ENCODE measurements at places on chromosomes 2 and 18.

DNA sequence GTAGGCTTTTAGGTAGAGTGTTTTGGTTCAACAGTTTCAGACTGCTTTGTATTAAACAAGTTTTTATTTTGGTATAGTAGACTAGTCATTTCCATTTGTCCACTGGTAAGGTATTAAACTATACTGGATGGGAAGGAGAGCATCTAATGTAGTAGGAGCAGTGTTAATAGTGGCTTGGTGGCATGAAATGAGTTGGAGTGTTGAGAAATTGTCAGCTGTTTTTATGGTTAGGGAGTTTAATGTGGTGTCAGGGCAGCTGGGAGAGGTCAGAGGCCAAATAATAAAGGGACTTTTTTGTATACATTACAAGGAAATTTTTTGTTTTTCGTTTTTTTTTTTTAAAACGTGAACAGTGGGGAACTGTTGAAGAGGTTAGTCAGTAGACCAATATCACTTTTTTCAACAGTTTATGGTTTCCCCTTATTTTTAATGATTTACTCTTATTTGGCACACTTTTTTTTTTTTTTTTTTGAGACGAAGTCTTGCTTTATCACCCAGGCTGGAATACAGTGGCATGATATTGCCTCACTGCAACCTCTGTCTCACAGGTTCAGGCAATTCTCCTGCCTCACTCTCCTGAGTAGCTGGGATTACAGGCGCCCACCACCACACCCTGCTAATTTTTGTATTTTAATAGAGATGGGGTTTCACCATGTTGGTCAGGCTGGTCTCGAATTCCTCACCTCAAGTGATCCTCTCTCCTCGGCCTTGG is 21.2 kb downstream of the ACTR3 start:
- H3K4me3 ChIP-seq = no peak overlapping the region
- H3K4me1 ChIP-seq = peaks cover 12% of the 10 kb centered on the region
- no peak overlapping the region for H3K27ac ChIP-seq
- no peak for DNase-seq

DNA sequence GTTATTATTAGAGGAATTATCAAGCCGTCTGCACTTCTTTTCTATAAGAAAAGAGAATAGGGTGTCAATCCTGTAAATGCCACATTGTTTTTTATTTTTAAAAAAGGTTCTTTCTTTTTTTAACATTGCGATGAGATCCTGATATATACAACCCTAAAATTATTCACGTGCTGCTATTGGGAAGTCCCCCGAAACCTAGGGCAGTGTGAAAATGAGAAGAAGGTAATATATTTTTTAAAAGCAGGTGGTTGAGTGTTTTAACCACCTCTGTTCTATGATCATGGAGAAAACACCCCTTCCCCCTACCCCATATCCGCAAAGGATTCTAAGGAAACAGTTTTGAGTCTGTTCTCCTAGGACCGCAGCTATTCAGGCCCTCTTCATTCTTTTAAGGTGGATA is 94.5 kb upstream of the KLHL14 start:
- H3K36me3 ChIP-seq = no peaks in the 10 kb centered on the region
- H3K27ac ChIP-seq = no peak overlapping the region

- no peaks in the 10 kb centered on the region for H3K4me1 ChIP-seq
- H3K27ac ChIP-seq = no peak overlapping the region
- no peak for DNase-seq
- no peak overlapping the region for H3K4me3 ChIP-seq
- no peaks in the 10 kb centered on the region for H3K27me3 ChIP-seq
- H3K36me3 ChIP-seq = no peaks in the 10 kb centered on the region
These were observed 5.2 kb upstream of the NOSTRIN start for GRCh38 chr2:168797286-168797655.

DNA sequence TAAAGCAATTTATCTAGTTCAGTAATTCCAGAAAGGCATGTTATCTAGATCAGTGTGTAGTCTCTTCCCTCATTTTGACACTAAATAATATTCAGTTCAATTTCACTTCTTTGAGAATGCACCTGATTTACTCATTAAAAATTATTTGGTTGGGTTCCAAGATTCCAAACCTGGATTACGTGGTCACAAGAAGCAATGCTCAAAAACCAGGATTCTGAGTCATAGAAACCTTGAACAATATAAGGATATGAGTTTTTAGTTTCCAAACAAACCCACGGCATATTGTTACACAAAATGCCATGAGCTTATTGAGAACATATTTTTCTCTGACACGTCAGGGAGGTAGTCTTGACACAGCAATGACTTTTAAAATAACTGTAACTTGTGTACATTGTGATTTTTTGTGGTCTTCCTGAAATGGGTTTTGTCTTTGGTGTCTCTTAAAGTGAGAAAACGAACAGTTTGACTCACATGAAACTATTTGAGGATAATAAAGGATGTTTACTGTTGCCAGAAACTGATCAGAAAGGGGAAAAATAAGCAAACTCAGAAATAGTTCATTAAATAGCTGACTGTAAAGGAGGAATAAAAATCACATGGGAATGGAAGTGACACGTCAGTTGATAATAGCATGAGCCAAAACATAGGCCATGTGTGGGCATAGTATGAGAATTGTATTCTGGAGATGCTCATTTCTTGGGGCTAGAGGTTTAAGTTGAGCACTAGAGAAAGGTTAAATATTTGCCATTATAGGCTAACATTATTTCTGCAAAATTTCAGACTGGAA is 617.7 kb upstream of the CDH2 start:
- no peaks in the 10 kb centered on the region for H3K36me3 ChIP-seq
- H3K27ac ChIP-seq = no peak overlapping the region
- H3K27me3 ChIP-seq = no peaks in the 10 kb centered on the region
- H3K4me3 ChIP-seq = no peak overlapping the region
- H3K4me1 ChIP-seq = no peaks in the 10 kb centered on the region
- no peak for DNase-seq

GRCh38 chr2:237269138-237269875 is 144.7 kb downstream of the COL6A3 start:
- no peak overlapping the region for H3K27ac ChIP-seq
- H3K27me3 ChIP-seq = peaks cover 7% of the 10 kb centered on the region
- DNase-seq = no peak

GRCh38 chr2:239949075-239949474 is 76.1 kb downstream of the NDUFA10 start:
- no peak overlapping the region for H3K27ac ChIP-seq
- no peaks in the 10 kb centered on the region for H3K36me3 ChIP-seq
- H3K4me3 ChIP-seq = no peak overlapping the region
- no peaks in the 10 kb centered on the region for H3K27me3 ChIP-seq
- DNase-seq = peak; percentile 50
- peaks cover 18% of the 10 kb centered on the region for H3K4me1 ChIP-seq

DNA sequence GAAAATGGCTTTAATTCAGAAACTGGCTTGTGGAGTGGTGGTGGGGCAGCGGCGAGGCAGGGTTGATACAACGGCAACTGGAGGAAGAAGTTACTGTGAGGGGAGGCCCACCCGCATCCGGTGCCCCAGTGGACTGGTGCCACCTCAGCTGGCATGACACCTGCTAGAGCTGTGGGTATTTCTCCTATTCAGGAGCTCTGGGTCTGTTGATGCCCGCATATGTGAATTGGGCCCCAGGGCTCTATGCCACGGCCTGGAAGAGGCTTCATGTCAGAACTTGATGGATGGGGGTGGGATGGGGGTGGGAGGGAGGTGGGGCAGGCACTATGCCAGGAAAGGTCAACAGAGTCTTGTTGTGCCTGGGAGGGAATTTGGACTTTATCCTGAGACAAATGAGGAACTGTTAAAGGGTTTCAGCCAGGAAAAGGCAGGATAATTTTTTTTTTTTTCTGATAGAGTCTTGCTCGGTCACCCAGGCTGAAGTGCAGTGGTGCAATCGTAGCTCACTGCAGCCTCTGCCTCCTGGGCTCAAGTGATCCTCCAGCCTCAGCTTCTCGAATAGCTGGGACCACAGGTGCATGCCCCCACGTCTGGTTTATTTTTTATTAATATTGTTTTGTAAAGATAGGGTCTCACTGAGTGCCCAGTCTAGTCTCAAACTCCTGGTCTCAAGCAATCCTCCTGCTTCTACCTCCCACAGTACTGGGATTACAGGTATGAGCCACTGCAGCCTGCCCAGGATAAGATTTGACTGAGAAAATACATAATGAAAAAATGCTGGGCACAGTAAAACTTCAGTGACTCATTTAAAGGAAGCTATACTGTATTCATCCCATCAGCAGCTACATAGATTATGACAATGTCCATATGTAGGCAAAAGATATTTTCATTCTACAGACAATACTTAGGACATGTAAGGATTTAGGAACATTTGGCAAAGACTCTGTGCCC is 52.6 kb downstream of the SH2D6 start:
- H3K4me3 ChIP-seq = no peak overlapping the region
- peaks cover 42% of the 10 kb centered on the region for H3K4me1 ChIP-seq
- no peak for DNase-seq

DNA sequence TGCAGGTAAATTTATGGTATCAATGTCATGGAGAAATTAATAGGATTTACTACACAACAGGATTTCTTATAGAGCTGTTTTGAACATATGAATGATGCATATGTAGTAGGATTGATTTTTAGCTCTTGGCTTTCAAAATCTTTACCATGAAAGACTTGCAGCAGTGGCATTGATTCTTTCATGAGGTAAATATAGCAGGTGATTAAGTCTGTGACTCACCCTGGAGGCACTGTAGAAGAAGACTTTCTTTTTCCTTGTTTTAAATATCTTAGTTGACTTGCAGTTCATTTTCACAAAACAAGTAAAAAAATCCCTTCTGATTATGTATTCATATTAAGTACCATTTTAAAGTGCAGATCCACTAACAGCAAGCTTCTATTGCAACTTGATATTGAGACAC is 463.0 kb downstream of the FBXO15 start:
- no peak overlapping the region for H3K4me3 ChIP-seq
- no peaks in the 10 kb centered on the region for H3K36me3 ChIP-seq
- H3K27ac ChIP-seq = no peak overlapping the region
- H3K27me3 ChIP-seq = no peaks in the 10 kb centered on the region
- no peaks in the 10 kb centered on the region for H3K4me1 ChIP-seq

DNA sequence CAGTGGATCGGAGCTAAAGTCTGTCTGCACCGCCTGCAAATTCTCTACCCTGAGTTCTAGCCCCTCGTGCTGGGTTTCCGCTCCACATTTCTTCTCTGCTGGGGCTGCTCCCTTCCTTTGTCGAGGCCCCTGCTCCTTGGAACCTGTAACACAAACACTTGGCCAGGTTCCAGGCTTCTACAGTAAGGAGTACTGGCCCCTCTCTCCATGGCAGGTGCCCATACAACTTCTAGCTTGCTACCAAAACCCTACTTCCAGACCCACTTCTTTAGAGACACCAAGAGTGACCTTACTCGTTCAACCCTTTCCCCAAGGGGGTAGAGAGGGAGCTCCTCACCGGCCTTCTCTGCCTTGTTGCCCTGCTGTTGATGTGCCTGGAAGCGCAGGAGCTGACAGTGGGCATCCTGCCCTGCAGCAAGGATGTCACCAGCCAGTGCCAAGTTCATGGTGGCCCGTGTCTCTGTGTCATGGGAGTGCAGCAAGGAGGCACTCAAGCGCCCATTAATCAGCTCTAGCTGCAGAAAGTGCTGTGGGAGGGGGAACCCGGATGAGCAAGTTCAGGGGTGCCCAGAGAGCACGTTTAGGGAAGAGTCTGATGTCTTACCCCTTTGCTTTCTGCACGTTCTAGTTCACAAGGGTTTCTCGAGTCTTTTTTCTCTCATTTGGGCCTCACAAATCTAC is 1.1 kb downstream of the PREB start:
- peaks cover 33% of the 10 kb centered on the region for H3K36me3 ChIP-seq
- no peak overlapping the region for H3K27ac ChIP-seq

DNA sequence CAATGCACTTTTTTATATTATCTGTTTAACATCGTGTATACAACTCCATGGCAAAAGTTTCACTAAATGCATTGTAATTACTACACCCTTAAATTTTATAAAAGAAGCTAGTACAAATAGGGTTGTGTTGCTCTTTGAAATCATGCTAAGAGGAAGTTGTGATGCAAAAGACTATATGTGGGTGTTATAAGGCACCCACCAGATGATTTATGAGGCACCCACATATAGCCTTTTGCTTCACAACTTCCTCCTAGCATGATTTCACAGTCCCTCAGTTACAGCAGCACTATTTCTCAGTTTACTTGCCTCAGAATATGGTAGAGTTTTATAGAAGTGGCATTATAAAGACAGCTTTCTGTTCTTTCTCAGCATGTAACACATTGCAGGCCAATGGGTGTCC is 277.3 kb upstream of the DOK6 start:
- no peaks in the 10 kb centered on the region for H3K27me3 ChIP-seq
- no peak for DNase-seq
- no peak overlapping the region for H3K4me3 ChIP-seq
- no peaks in the 10 kb centered on the region for H3K36me3 ChIP-seq
- no peak overlapping the region for H3K27ac ChIP-seq

- no peaks in the 10 kb centered on the region for H3K4me1 ChIP-seq
- no peak overlapping the region for H3K4me3 ChIP-seq
- no peaks in the 10 kb centered on the region for H3K36me3 ChIP-seq
- no peak overlapping the region for H3K27ac ChIP-seq
- DNase-seq = no peak
These were observed 870.0 kb upstream of the CHAC2 start for GRCh38 chr2:52897511-52898044.

DNA sequence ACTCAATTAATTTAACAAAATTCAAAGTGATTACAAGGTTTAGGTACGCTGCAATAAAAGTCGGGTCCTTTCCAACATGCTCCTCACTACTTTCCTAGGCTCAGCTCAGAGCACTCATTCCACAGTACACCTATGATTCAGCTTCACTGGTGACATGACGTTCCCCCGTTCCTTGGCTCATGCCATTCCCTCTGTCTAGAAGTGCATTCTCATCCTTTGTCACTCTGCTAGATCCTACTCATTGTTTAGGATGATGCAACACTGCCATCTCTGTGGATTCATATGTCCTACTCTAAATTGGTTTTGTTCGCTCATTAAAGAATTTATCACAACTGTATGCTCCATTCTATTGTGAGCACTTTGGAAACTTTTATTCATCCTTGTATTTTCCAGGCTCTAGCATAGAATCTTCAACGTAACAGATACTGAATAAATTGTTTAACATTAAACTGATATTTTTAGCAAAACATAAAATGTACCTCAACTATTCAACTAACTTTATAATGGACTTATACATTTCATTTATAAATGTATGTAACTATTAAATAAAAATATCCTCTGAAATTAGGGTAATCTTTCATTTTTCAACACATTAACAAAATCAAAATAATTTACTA is 78.6 kb downstream of the FAM228A start:
- no peak for DNase-seq
- no peaks in the 10 kb centered on the region for H3K27me3 ChIP-seq
- H3K4me1 ChIP-seq = no peaks in the 10 kb centered on the region
- peaks cover 48% of the 10 kb centered on the region for H3K36me3 ChIP-seq
- H3K27ac ChIP-seq = no peak overlapping the region
